ENCODE measurements at places on chromosomes 3 and 15.

- no peak for DNase-seq
Measured at GRCh38 chr3:123712077-123712860, 127.4 kb upstream of the HACD2 start.

DNA sequence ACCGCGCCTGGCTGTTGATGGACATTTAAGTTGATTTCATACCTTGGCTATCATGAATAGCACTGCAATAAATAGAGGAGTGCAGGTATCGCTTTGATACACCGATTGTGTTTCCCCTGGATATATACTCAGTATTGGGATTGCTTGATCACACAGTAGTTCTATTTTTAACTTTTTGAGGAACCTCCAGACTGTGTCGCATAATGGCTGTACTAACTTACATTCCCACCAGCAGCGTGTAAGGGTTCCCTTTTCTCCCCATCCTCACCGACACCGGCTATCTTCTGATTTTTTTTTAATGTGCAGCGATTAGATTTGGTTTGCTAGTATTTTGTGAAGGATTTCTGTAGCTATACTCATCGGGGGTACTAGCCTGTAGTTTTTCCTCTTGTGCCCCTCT lies 16.0 kb downstream of the RUBCN start:
- DNase-seq: no peak

DNA sequence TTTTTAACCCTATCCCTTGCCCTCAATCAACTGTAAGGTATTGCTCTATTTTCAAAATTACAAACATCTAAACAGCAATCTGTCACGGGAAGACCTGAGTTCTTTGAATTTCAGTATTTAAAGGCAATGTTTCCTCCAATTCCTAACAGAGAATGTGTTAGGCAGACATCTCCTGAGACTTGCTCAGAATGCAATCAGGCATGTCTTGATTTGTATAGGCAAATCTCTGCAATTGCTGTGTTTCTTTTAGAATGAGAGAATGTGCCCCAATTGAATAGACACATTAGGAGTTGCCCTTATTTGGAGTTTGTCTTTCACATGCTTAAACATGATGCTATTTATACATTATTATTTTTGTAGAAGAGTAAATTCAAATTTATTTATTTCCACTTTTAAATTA lies 205.6 kb downstream of the CADM2 start:
- no peak for DNase-seq

DNA sequence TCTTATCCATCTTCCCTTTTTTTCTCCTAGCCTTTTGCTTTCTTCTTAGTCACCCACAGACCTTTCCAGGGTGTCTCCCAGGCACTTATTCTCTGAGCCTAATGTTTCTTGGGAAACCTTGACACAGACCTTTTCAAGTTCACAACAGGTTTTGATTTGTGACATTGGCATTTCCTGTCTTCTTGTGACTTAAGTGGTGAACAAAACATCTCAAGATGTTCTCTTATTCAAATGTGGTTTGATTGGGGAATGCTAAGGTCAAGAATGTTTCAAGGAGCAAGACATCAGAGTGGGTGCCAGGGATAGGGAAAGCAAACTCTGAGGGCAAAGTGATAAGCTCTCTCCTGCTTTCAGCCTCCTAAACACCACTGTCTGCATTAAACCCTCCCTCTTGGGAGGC lies 68.2 kb upstream of the GSK3B start:
- no peak for DNase-seq

GRCh38 chr3:194022816-194023215 lies 113.1 kb upstream of the HES1 start:
- DNase-seq: no peak

GRCh38 chr15:60396100-60396499 lies 1.7 kb downstream of the ANXA2 start:
- no peak for DNase-seq

DNA sequence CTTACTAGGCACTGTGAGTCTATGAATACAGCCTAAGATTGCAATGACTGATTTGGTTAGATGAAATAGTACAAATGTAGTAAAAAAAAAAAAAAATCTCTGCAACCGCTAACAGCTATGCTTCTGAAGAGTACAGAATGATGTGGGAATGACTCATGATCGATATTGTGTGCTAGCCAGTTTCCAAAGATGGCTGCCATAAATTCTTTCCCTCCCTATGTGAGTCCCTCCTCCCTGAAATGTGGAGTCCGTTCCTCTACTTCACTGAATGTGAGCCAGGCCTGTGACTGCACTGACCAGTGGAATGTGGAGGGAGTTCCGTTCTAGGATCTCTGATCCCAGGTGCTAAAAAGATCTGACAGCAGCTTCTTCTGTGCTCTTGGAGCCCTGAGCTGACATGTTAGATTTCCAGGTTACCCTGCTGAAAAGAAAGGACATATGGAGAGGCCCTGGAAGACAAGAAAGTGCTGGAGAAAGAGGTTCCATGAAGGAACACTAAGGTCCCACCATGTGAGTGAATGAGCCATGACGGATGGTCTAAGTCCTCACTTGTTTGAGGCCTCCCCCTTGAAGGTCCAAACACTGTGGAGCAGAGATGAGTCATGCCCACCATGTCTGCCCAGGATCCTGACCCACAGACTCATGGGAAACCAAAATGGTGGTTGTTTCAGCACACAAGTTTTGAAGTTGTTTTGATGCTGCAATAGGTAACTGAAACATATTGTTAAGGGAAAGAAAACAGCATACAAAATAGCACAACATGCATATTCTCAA lies 46.3 kb downstream of the DGKG start:
- DNase-seq: no peak

All from activated T-helper 1 cell treated with anti-CD3 and anti-CD28 coated beads, Interleukin-2, amount 50 U/mL, for 16 hours (primary cell).